ENCODE measurements at places on chromosomes 5 and 9.

DNA sequence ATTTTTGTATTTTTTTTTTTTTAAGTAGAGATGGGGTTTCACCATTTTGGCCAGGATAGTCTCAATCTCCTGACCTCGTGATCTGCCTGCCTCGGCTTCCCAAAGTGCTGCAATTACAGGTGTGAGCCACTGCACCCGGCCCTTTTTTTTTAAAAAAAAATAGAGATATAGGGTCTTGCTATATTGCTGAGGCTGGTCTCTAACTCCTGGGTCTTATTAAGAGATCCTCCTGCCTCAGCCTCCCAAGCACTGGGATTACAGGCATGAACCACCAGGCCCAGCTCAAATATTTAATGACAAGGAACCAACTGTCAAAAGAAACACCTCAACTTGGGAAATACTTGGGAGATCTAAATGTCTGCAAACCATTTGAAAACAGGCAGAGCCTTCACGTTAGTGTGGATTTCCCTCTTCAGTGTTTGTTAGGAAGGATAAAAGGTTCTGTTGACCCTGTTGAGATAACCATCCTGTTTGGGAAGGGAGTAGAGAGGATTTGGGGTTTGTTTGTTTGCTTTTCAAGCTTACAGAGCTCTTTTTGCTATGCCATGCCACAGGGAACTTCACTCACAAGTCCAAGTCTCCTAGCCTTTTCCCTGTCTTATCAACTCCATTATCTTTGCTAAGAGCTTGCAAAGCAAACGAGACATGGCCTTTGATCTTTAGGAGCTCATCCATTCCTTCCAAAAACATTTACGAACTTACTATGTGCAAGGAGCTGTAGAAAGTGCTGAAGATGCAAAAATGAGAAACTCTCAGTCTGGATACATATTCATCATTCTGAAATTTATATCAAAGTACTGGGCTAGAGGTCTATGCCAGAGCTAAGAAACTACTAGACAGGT lies 7.5 kb downstream of the FAXDC2 start:
- no peak for DNase-seq

DNA sequence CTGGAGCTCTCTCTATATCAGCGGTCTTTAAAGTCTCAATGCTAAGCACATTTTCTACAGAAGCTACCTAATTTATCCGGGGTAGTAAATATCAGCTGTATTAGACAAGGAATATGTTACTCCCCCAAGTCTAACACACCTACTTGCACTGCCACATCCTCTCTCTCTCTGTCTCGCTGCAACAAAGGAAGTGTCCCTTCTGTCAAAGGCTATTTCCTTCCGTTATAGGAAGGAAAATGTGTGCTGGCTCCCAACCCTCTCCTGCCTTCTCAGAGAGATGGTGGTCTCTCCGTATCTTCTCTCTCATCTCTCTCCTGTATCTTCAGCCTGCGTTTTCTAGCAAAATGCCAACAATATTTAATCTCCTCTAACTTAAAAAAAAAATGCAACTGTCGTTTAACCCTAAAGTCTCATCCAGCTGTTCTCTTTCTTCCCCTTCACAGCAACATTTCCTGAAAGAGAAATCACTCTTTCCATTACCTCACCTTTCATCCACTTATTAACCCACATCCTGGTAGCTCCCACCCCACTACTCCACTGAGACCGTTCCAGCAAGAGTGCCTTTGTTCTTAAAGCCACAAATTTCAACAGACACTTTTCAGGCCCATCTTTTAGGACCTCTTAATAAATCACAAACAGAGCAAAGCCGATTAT lies 2.3 kb downstream of the TTF1 start:
- DNase-seq = no peak

- DNase-seq = no peak
These were observed 634.3 kb downstream of the ISL1 start for GRCh38 chr5:52017567-52017966.

- no peak for DNase-seq
These were observed 180.2 kb downstream of the RASEF start for GRCh38 chr9:82882748-82883147.

GRCh38 chr9:124000784-124001457 lies 10.6 kb upstream of the LHX2 start:
- DNase-seq = no peak

DNA sequence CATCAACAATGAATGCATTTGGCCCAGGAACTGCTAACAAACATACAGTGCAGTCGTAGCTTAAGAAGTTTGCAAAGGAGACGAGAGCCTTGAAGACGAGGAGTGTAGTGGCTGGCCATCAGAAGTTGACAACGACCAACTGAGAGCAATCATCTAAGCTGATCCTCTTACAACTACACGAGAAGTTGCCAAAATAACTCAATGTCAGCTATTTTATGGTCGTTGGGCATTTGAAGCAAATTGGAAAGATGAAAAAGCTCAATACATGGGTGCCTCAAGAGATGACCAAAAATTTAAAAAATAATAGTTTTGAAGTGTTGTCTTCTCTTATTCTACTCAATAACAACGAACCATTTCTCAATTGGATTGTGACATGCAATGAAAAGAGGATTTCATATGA lies 757.7 kb upstream of the CHD1 start:
- DNase-seq = no peak

GRCh38 chr5:159340511-159340910 lies 10.2 kb upstream of the IL12B start:
- DNase-seq = no peak

DNA sequence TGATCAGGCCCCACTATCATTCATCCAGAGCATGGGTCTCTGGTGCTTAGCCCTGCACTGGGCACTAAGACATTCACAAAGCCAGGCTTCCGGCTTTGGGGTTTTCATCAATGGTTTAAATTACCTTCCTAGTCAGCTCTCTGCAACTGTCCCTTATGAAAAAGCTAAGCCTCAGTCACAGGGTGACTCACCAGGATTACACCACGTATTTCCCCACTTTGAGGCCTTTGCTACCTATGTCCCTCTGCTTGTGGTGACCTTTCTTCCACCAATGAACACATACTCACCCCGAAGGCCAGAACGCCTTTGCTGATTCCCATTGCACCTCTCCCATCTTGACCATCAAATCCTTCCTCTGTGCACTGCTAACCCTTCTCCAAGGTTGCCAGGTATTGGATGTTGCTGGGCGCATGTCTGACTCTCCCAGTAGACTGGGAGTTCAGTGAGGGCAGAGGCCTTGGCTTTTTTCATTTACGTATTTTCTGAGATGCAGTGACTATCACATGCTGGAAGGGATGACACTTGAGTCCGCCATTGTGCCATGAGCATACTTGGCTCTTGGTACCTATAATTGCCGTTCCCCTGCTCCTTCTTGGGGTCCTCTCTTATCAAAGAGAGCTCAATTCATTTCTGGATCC lies 58.7 kb upstream of the TNFSF8 start:
- no peak for DNase-seq

DNA sequence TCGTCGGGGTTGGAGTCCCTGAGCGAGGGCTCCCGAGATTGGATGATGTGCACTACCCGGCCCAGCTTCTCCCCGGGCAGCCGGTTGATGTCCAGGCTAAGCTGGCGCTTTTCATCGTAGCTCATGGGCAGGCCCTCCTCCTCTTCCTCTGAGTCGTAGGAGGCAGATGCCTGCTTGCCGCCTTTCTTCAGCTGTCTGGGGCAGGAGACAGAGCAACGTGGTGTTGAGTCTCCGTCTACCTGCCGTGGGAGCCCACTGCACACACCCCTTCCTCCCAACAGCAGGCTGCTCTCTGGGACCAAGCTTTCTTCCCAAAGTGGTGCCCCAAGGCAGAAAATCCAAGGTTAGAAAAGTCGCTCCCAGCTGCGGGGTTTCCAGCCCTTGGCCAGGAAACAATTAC lies 10.8 kb downstream of the BRD3OS start:
- no peak for DNase-seq

DNA sequence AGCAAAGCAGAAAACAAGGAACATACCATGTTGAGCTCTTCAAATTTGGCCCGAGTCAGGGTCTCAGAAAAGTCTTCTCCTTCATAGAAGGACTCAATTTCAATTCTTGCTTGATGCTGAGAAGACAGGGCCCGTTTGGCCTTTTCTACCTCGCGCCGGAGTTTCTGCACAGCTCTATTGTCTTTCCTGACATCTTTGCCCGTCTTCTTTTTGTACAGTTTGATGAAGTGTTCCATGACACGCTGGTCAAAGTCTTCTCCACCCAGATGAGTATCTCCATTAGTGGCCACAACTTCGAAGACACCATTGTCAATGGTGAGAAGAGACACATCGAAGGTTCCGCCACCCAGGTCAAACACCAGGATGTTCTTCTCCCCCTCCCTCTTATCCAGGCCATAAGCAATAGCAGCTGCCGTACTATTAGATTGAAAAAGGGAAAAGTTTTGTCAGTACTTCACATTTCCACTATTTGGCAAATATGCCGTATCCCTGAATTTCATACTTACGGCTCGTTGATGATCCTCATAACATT lies 2.2 kb downstream of the HSPA5 start:
- no peak for DNase-seq

GRCh38 chr5:144395704-144396103 lies 225.0 kb downstream of the KCTD16 start:
- no peak for DNase-seq

DNA sequence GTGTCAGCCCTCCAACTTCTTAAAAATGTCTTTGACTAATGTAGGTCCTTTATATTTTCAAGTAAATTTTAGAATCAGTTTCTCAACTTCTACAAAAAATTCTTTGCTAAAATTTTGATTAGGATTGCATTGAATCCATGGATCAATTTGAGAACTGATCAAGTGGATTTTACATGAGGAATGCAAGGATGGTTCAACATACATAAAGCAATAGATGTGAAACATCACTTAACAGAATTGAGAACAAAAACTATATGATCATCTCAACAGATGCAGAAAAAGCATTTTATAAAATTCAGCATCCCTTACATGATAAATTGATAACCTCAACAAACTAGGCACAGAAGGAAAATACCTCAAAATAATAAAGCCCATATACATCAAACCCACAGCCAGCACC lies 190.8 kb downstream of the AUH start:
- DNase-seq = no peak

- no peak for DNase-seq
These were observed 7.8 kb upstream of the TNFAIP8 start for GRCh38 chr5:119347991-119348390.

- DNase-seq = no peak
These were observed 57.0 kb downstream of the C9orf153 start for GRCh38 chr9:86202338-86202882.
